ENCODE measurements at places on chromosomes 1 and 21. TPM values are rescaled to one million over a fixed set of nuclear protein-coding genes. Genes with fewer than 3 reads are reported as not detected.

Gene EFNA4
- 0.73 TPM for total RNA-seq

Gene SELP
- total RNA-seq = not detected

Gene OR2M5
- total RNA-seq = not detected

Gene FAM78B
- 0.98 TPM for total RNA-seq

Gene ANKRD34A
- 2.0 TPM for total RNA-seq

Gene LYPD8
- not detected for total RNA-seq

Gene UBXN10
- total RNA-seq = under 0.01 TPM

Gene RNU1-2
- under 0.01 TPM for total RNA-seq

Gene OVAAL
- total RNA-seq = not detected

Gene CD1B
- not detected for total RNA-seq

Gene CCSAP
- 4.0 TPM for total RNA-seq

Gene FCRL5
- not detected for total RNA-seq

Gene KDF1
- total RNA-seq = not detected

Gene MROH7
- 0.37 TPM for total RNA-seq

Data from subcutaneous preadipocyte (primary cell).